Fibroblast of the conjunctiva (primary cell): ENCODE measurements at places on chromosomes 11 and 22.

DNA sequence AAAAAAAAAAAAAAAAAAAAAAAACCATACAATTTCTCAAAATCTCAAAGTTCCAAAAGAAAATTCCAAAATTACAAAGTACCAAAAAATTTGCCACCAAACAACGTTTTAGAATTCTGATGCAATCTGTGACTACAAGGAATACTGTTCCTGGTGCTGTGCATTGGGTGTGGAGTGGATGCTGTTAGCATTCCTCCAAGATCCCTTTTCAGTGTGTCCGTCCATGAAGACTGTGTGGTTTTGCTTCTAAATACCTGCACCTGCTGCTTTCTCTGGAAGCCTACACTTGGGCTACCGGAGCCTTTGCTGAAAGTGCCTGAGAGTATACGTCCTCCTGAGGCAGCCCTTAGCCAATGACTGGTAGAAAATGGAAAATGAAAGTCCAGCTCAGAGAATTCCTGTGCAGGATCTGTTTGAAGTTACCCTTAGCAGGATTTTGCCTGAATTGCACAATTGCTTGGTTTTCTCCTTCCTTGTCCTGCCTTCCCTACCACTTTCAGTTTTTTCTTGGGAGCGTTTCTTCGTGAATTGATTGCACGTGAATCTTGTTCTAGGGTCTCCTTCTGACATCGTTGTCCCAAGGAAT lies 140.8 kb downstream of the TRPC6 start:
- DNase-seq: no peak

- DNase-seq: no peak
Measured at GRCh38 chr11:75496305-75496752, 29.4 kb downstream of the GDPD5 start.

DNA sequence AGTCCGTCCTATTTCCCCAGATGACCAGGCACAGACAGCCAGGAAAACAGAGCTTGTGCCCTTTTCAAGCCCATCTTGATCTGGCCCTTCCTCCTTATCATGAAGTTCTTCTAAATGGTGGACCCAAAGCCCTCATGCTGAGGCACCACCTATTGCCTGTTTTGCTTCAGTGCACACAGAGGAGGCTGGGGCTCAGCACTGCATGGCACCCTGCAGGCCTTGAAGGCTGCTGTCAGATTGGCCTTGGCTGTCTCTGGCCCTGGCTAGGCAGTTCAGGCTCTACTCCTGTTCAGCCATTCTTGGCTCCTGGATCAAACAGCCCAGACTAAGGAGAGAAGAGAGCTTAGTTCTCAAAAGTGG lies 49.2 kb downstream of the OTOG start:
- DNase-seq: no peak

DNA sequence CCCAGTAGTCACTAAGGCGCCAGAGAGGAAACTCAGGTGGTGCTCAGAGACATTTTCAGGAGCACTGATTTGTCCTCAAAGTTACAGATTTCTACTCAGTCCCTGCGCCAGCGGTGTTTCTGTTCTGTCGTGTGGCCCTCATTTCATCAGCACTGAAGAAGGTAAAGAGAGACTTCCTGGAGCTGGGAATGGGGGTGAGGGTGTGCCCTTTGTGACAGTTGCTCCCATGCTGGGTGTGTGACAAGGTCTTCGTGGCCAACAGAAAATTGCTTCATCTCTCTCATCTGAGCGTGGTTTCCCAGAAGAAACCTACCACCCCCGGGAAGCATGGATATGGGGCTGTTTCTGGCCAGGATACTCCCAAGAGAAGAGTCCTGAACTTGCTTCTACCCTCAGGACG lies 2.0 kb upstream of the PPARA start:
- no peak for DNase-seq

GRCh38 chr11:3158131-3158591 lies 6.9 kb downstream of the OSBPL5 start:
- no peak for DNase-seq

- no peak for DNase-seq
Measured at GRCh38 chr22:46350121-46350520, 14.6 kb downstream of the TRMU start.

GRCh38 chr11:94649964-94650623 lies 82.9 kb downstream of the PIWIL4 start:
- DNase-seq: no peak

DNA sequence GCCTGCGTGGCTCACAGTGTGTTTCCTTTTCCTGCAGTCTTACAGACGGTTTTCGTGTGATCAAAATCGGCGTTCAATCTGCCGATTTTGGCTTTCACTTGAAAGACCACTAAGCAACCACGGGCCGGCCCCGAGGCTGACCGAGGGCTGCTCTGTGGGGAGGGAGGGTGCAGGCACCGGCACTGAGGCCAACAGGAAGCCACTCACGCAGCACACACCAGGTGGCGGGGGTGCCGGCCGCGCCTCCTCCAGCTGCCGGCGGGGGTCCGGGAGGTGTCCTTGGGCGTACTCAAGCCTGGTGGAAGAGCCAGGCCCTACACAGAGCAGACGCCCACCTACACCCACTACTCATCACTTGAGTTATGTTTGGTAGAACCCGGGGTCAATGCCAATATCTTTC lies 14.3 kb downstream of the TOLLIP start:
- DNase-seq: no peak

DNA sequence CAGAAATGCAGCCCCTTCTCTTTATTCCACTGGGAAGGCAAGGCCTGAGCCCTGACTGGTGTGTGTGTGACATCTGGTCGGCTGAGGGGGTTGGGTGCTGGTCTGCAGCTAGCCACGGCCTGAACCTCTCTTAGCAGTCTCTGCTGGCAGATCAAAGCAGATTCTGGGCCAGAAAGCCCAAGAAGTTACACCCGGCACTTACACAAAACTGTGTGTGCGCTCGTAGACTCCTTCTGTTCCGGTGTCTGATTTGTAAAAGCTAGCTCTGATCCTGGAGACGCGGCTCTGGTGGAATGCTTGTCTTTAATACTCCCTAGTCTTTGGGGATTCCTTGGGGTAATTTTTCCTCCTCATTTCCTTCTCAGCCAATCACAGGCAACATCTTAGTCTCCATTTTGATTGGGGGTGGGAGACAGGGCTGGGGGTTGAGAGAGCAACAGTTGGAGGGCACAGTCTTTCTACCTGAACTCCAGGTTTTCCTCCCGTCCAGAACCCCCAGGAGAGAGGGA lies 5.5 kb downstream of the PKNOX2 start:
- peak; percentile 44 for DNase-seq

DNA sequence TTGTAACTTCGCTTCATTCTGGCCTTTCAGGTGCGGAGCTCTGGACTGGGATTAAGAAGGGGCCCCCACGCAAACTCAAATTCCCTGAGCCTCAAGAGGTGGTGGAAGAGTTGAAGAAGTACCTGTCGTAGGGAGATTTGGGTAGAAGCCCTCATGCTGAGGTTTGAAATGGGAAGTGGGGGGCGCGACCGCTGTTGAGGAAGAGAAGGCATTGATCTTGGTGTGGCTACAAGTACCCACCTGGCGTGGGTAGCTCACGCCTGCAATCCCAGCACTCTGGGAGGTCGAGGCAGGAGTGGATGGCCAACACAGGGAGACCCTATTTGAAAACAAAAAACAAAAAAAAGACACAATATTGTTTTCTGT lies 779 bp downstream of the SELENOH start:
- DNase-seq: no peak

GRCh38 chr11:77109236-77110019 lies 6.8 kb downstream of the OMP start:
- no peak for DNase-seq

DNA sequence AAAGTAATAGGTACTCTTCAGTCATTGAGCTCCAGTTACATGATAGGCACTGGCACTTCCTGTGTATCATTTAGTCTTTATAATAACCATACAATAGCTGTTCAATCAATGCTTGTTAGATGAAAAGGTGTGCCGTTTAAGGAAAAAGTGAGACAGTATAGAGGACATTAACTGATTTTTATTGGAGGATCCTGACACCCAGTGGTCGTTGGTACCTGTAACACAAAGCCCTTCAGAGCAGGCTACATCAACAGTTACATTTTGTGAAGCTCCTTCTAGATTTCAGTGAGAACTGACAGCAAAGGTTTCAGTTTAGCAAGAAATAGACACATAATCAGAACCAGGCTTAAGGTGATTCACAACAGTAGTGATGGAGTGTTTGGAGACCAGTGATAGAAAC lies 44.2 kb downstream of the CCDC81 start:
- no peak for DNase-seq

DNA sequence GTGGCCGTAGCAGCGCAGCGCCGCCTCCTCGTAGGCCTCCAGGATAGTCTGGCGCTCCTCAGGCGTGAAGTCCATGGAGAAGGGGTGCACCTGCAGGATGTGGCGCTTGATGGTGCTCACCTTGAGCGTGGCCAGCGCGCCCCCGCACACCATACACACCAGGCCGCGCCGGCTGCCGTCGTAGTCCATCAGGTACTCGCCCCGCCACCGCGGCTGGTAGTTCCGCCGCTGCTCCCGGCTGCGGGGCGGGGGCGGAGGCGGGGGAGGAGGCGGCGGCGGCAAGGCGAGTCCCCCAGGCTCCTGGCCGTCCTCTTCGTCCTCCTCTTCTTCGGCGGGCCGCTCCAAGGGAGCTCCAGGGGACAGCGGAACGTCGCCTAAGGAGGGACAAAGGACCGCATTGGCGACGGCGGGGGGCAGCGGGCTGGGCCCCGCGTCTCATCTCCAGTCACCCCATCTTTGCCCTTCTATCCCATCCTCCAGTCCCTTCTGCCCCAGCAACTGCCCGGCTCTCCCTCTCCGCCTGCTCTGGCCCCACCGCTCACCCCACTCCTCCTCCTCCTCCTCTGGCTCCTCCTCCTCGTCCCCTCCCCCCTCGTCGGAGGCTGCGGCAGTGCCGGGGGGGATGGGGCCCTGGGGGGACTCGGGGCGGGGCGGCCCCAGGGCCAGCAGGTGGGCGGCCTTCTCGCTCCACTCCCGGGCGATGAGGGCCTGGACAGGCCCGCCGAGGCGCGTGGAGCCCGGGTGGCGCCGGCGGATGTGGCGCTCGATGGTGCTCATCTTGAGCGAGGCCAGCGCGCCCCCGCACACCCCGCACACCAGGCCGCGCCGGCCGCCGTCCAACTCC lies 4.9 kb downstream of the ZFTA start:
- DNase-seq: no peak

DNA sequence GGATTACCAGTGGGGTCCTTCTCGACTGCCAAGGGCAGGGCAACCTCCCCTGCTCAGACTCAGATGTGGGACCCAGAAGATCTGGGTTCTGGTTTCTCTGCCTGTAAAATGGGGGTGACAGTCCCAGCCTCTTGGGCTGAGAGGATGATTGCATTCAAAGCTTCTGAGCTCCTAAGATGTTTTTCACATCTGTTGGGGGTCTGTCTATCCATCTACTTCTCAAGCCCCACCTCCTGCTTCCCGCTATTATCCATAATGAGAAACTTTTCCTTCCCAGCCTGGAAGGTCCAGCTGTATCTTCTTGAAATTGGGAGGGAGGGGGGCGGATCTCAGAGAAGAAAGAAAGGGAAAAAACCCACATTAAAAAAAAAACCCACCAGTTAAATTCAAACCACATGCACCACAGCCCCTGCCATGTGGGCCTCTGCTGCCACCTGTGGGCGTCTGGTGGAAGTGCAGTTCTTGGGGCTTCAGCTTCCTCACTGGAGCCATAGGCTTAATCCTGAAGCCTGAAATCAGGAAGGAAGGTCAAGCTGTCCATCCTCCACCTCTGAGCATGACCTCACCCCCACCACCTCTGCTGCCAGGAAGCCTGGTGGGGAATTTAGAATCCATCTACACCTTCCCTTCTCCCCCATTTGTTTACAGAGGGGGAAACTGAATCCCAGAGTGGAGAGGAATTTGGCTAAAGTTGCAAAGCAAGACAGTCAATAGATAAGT lies 27.3 kb downstream of the ARHGEF17 start:
- DNase-seq: peak; percentile 67

DNA sequence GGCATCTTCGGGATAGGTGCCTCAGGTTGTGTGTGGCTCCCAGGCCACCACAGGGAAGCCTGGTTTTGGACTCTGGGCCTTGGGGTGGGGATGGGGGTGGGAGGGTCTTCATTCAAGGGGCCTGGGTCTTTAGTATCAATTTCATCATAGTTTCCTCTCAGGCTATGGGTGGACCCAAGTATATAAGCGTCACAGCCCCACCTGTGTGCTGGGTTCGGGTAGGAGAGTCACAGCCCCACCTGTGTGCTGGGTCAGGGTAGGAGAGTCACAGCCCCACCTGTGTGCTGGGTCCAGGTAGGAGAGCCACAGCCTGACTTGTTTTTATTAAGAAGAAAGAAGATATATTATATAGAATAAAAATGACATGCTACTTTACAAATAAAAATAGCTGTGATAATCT lies 422.1 kb downstream of the BRD1 start:
- no peak for DNase-seq

- DNase-seq: no peak
Measured at GRCh38 chr11:11967669-11968510, 40.5 kb downstream of the DKK3 start.

- DNase-seq: no peak
Measured at GRCh38 chr22:20588092-20588842, 80.9 kb downstream of the MED15 start.

GRCh38 chr22:26464312-26464711 lies 19.3 kb downstream of the HPS4 start:
- DNase-seq: peak; percentile 26

GRCh38 chr22:37275622-37276021 lies 6.7 kb upstream of the CYTH4 start:
- no peak for DNase-seq

- no peak for DNase-seq
Measured at GRCh38 chr22:41830174-41830573, 2.7 kb upstream of the SREBF2 start.

- peak; percentile 44 for DNase-seq
Measured at GRCh38 chr11:46554213-46555147, 39.3 kb downstream of the AMBRA1 start.
